Activated naive CD8-positive, alpha-beta T cell treated with anti-CD3 and anti-CD28 coated beads, Interleukin-2, amount 50 U/mL, for 16 hours (primary cell): ENCODE measurements at places on chromosomes 13 and 19.
A peak's percentile ranks its signal among the peaks of the same experiment; 100 is the strongest.

DNA sequence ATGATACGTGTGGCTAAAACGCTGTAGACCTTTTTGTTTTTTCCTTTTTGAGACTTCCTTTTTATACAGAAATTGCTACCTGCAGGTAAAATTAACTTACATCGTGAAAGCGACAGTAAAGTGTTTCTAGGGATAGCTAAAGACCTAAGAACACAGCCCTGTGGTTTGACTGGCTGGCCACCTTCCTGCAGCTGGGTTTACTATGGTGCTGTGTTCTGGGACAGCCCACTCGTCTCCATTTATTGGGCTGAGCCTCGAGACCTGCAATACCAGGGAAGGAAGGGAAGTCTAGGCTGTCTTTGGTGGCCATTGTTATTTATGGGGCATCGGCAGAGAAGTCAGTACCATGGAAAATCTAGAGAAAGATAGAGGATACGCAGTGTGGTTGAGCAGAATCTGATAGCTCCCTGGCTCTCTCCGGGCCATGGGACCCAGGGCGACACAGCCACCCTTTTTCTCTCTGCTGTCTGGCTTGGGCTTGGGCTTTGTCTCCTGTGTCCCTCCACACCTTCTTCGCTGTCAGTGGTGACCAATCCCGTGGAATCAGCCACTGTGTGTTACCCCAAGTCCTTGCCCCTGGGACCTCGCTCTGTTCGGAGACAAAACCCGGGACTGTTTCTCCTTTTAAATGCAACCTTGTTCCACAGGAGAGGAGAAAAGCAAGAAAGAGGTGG is 30.9 kb downstream of the ACTN4 start:
- no peak for DNase-seq

GRCh38 chr13:61954092-61954491 is 538.4 kb upstream of the PCDH20 start:
- DNase-seq: no peak

DNA sequence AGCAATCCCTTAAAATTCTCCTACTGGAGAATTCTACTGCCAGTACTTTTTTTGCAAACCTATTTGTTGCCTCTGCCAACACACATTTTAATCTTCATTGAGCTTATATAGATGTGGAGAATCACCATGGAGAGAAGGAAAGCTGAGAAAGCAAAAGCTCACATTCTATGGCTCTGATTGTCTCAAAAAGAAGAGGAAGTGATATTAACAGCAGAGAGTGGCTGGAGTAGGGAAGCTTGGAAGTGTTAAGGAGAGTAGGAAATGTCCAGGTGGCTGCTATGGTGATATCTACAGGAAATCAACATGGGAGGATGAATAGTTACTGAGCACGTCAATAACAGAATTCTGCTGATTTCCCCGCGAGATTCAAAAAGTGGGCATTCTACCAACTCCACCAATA is 78.8 kb upstream of the TDRD3 start:
- DNase-seq: no peak

DNA sequence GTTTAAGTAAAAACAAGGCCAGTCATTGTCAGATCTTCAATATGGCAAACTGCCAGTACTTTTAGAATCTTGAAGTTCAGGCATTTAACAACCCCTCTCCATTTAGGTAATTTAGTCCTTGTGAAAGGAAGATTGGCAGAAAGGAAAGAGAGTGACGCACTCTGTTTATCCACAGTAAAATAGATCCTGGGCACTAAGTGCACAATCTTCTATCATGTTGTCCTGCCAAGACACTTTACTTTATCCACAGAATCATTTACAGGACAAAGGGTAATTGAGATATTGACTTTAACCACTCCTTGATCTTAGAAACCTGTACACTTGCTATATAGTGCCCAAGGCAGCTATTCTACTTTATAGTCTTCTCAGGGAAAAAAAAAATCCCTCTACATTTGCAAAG is 786.4 kb upstream of the SLITRK1 start:
- no peak for DNase-seq

- no peak for DNase-seq
Measured at GRCh38 chr19:1298235-1298634, 12.6 kb downstream of the EFNA2 start.

GRCh38 chr19:50476224-50476906 is at the start of the genes EMC10 and GARIN5A:
Gene EMC10, plus strand, starts transcription at chr19:50476507. Its CDS starts 38 bp downstream, at chr19:50476545.
Gene GARIN5A, minus strand, starts transcription at chr19:50476848. Its CDS starts 460 bp downstream, at chr19:50476388.
- DNase-seq: peak; percentile 84

GRCh38 chr13:113863524-113864272 is at the start of gene GAS6:
Gene GAS6, minus strand, starts transcription at chr13:113864076. Its CDS starts 156 bp downstream, at chr13:113863920.
- DNase-seq: no peak

- DNase-seq: no peak
Measured at GRCh38 chr19:44927746-44928145, 13.3 kb downstream of the APOC1 start.

DNA sequence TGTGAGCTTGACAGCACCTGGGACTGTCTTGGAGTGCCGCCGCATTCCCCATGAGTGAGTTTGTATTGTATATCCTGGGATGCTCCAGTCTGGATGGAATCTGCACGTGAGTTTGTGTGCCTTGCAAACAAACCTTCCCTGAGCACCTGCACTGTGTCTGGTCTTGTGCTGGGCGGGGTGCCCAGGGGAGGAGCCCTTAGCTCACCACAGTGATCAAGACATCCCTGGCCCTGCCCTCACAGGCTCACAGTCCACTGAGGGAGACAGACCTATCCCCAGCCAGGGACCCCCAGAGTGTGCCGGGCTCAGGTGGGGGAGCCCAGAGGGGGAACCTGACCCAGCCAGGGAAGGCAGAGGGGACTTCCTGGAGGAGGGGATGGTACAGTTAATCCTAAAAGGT is 1.7 kb upstream of the BCAM start:
- no peak for DNase-seq

DNA sequence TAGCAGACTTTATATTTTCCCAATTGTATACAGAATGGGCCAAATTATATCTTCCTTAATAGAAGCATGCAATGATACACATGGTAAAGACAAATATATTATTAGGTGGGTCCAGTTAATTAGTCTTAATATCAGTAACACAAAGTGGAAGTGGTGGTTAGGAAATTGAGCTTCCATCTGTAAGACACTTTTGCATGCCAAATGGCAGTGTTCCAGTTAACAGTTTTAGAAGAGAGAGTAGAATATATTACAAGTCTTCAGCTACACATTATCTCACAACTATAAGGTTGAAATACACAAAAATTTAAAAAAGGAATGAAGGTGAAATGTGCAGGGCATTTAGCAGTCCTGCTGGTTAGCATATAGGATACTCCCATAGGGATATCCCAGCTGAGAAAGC is 536.5 kb downstream of the PCDH9 start:
- no peak for DNase-seq

DNA sequence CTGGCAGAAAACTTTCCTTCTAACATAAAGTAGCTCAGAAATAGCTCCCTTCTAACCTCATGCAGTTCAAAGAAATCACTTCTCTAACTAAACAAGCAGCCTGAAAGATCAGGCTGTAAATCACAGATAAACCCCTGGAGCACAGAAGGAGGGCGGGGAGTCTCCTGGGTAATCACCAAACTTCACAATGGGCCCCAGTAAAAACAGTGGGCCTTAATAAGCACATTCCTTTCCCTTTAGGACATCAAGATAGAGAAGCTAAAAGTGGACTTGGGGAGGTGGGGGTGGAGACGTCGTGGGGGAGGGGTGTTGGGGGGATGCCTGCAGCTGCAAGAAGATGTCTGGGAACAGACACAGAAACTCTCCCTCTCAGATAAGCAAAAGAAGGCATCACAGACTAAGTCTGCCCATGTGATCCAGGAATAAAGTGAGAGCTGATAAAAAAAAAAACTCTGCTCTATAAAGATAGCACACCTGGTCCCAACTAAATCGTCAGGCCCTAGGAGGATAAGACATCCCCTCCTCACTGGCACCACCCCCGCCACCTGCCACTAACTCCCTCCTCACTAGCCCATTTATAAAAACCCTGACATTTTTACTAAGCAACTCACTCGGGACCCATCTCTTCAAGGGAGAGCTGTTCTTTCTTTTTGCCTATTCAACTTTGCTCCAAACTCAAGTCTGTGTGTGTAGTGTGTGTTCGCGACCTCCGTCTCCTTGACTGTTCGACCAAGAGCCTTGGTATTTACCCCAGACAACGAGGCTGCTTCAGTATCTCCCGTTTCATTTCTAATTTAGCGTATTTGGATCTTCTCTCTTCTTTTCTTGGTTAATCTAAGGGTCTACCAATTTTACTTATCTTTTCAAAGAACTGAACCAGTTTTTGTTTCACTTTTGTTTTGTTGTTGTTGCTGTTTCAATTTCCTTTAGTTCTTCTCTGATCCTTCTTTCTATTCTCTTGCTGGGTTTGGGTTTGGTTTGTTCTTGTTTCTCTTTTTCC is 31.7 kb downstream of the DNAJC15 start:
- no peak for DNase-seq

GRCh38 chr19:49142866-49143335 is 12.3 kb downstream of the HRC start:
- peak; percentile 37 for DNase-seq

GRCh38 chr19:7856109-7856591 is 18.0 kb downstream of the PRR36 start:
- no peak for DNase-seq

GRCh38 chr19:58022283-58022660 is 11.6 kb upstream of the ZSCAN1 start:
- no peak for DNase-seq

- DNase-seq: no peak
Measured at GRCh38 chr13:50026788-50027473, 11.7 kb downstream of the KCNRG start.
